ENCODE measurements at places on chromosomes 11 and 22.
A peak's percentile ranks its signal among the peaks of the same experiment; 100 is the strongest.

DNA sequence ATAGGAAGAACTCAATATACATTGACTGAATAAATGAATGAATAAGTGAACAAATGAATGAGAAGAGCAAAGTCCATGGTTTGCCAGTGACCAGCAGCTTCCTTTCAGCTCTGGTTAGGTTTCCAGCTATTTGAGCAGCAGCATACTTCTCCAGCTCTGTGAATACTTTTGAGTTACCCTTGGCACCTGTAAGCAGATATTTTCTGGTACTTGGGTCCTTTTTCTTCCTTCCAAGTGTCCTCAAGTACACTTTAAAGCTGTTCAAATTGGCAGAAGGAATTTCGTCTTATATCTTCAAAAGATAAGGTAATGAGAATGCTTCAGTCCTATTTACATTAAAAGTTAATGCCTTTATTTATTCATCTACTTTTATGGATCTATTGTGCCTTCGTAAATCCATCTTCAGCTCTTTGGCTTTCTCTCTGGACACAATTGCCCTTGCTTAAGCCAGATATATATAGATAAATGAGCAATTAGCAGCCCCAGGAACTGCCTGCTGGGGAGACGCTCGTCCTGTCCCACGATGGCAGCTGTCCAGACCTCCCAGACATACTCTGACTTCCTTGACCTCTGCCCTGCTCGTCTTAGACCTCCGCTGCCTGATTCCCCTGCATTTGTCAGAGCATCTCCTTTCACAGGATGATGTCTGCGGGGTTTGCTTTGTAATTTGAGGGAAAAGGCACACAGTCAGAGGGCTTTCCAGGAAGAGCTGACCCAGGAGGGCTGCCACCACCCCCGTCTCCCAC is 926.3 kb downstream of the OPCML start:
- no peak for DNase-seq

GRCh38 chr11:1754376-1755150 is 4.2 kb upstream of the IFITM10 start:
- no peak for DNase-seq

- DNase-seq: peak; percentile 76
These were observed 5.8 kb downstream of the ZBTB44 start for GRCh38 chr11:130308886-130309285.

- DNase-seq: peak; percentile 63
These were observed 19.4 kb downstream of the TMPRSS13 start for GRCh38 chr11:117909611-117910382.

GRCh38 chr11:8811571-8811970 is 99.4 kb upstream of the AKIP1 start:
- DNase-seq: no peak

DNA sequence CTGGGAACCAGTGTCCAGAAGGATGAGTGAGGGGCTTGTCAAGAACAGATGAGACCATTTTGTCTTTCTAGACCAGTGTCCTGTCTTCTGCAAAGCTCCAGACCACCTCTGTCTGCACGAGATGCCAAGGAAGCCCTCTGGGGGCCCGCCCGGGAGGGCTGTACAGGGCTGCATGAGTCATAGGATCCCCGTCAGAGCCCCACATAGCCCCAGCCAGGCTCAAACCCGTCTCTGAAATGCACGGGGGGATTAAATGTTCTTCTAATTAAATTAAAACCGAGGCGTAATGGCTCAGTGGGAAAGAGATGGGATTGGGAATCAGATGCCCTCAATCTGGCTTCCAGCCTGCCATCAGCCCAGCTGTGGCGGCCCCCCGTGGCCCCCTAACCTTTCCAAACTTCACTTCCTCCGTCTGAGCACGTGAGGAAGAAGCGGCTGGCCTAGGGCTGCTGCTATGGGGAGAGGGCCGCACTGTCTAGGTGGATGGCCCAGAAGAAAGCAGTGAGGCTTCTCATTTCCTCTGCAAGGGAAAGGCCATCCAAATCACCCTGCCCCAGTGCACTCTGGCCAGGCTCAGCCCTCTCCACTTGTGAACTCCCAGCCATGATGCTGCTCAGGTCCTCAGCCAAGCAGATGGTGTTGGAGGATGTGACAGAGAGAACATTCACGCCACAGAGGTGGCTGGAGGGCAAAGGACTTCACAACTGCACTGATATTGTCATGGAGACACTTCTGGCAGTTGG is 32.8 kb downstream of the KCNQ1OT1 start:
- DNase-seq: no peak

- no peak for DNase-seq
These were observed 69.1 kb upstream of the OR5AN1 start for GRCh38 chr11:59289356-59290181.

GRCh38 chr22:17601031-17601430 is 27.5 kb downstream of the ATP6V1E1 start:
- no peak for DNase-seq

DNA sequence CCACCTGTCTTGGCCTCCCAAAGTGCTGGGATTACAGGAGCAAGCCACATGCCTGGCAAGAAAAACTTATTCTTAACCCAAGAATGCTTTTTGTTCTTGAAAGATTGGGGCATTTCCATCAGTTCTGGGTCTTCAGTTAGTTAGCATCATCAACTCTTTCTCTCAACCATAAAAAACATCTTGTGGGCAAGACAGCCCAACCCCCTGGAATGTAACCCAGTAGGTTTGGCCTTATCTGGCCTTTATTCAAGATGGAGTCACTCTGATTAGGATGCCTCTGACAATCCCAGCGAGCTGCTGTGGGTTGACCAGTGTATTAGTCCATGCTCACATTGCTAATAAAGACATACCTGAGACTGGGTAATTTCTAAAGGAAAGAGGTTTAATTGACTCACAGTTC is 9.2 kb upstream of the TPCN2 start:
- DNase-seq: no peak

DNA sequence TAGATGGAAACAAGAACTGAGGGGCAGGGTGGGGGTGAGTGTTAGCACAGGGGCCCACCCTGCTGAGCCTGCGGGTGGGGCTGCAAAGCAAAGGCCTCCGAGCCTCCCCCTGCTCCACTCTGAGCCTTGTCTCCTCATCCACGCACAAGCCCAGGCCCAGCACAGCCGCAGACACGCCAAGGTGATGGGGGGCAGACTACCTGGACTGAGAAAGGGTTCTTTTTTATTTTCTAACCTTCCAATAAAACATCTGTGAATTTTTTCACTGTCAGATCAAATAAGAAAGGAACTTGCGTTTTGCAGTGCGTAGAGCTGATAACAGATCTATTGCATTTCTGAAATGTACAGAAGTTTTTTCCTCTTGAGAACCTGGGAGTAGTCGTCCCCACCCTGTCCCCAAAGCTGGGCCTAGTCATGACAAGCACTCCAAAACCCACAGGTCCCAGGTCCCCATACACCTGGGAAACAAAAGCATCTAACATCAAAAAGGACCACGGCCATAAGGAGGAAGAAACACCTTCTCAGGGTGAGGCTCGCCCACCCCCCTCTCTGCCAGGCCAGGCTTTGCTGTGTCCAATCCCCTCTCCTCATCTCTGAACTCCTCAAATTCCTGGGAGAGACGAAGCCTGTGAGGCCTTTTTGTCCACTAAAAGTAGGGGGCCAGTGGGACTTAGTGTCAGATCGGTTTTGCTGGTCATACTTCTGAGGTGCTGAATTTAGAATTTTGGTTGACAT is 22.7 kb upstream of the CD5 start:
- DNase-seq: no peak

DNA sequence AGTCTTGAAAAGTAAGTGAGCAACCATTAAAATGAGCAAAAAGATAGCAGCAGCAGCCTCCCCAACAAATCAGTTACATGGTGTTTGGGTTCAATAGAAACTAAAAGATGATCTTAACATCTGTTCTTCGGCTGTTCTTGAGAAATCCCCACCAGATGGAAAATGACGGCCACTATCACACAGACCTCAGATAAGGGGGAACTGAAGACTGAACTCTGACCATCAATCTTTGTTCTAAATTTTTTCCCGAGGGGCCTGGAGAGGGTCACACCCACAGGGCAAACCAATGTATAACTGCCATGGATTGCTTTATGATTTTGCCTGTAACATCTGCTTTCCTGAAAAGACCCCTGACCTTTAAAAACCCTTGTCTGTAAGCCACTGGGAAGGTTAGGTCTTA is 624.8 kb upstream of the KIRREL3 start:
- DNase-seq: no peak

DNA sequence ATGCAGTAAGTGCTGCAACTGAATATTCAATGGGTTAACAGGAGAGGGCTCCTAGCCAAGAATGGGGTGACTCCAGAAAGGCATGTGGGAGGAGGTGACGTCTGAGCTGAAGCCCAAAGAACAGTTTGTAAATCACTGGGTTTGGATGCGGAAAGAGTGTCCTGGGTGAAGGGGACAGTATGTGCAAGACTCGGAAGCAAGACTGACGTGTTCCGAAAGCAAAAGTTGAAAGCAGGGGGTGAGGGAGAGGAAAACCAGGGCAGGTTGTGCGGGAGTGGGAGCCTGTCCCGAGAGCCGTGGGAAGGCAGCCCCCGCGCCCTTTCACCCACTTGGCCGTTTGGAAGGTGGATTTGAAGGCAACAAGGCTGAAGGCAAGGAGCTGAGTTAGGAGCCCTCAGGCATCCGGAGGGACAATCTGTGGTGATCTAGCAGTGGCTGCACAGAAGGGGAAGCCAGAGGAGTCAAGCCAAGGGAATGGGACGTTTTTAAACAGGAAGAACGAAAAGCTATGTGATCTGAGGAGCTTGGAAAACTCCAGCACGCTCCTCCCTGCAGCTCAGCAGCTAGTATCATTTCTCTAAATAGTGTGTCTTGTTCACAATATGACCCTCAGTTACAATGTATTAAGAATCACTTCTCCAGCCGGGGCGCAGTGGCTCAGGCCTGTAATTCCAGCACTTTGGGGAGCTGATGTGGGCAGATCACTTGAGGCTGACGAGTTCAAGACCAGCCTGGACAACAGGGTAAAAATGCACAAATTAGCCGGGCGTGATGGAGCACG is 7.7 kb downstream of the SLC25A18 start:
- no peak for DNase-seq

DNA sequence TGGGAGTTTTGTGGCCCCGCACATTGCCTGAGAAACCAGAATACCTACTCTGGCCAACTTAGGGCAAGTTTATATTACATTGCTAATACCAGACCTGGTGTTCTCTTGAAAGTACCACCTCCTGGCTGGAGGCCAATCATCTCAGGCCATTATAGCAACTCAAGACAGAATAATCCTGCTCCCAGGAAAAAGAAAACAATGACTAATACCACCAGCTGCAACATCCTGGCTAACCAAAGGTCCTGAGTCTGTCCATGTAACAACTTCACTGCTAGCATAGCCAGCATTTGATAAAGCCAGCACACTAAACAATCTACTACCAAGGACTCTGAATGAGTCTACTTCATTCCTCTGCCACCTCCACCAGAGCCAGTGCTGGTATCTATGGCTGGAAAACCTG is 1298.7 kb upstream of the CNTN5 start:
- no peak for DNase-seq

DNA sequence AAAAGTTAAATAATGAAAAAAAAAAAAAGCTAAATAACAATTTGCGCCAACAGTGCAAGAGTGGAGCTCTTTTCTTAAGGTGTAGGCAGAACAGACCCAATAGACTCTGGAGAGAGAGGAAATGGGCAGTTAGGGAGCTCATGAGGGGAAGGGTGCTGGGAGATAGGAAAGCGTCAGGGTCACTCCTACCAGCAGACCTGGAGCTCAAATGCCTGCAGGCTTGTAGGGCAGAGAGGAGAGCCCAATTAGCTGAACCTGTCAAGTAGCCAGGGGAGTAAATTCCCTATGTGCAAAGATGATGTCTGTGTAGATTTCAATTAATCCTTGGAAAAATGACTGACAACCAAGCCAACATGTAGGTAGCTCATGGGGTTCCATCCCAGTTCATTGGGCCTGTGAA is 73.0 kb downstream of the RAB30 start:
- DNase-seq: no peak

- DNase-seq: no peak
These were observed 57.5 kb upstream of the VSTM5 start for GRCh38 chr11:93907901-93908300.

GRCh38 chr22:44909241-44909640 is 100.6 kb downstream of the PHF21B start:
- DNase-seq: no peak

GRCh38 chr11:130828741-130829140 is 87.5 kb downstream of the SNX19 start:
- no peak for DNase-seq

GRCh38 chr22:34973926-34974325 is 92.0 kb upstream of the ISX start:
- no peak for DNase-seq

DNA sequence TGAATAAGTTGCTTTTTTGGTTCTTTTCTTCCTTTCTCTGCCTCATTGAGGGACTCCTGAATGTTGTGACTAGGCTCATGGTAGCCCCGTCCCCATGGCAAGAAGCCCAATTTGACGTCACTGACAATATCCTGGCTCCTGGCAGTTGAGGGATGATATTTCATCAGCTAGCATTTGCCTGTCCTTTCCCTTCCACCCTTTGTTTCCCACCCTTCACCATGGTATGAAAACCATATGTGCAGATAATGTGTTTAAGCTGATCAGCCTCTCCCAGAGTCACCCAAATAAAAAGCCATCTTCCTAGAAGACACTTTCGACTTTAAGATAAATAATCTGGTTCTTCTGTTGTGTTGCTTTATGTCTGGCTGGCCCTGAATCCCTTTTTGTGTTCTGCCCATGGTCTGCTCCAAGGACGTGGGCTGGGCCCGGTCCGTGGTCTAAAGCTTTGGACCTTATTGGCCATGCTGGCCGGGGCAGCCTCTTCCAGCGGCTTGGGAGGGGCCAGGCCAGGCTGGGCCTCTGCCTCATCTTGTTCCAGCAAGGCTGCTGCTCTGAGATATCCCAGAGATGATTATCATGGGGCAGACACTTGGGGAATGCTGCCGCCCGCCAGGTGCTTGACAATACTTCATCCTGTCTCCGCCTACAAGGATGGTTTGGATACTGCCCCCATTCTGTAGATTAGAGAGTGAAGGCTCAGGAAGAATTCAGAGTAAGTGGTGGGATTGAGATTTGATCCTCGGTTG is 5.1 kb downstream of the TSPAN18 start:
- no peak for DNase-seq

DNA sequence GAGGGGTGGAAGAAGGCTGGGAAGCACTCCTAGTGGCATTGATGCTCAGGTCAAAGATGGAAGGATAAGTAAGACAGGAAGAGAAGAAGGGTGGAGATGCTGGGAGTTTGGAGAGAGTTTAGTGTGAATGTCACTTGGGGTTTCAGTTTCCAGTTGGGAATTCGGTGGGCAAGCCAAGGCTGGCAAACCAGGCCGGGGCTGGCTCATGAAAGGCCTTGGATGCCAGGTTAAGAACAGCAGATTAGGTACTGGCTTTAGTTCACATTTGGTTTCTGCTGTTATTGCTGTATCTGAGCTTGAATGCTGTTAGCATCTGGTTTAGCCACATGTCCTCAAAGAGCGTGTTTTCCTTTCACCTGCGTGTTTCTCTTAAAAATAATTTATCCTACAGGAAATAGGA is 69.6 kb downstream of the BLID start:
- DNase-seq: no peak

All from hematopoietic multipotent progenitor cell treated with erythropoietin and hydrocortisone succinate and interleukin-3 and kit ligand, for 6 days (in vitro differentiated cells).